ENCODE measurements at places on chromosomes 6 and 20. TPM values are rescaled to one million over a fixed set of nuclear protein-coding genes. Genes with fewer than 3 reads are reported as not detected.
A peak's percentile ranks its signal among the peaks of the same experiment; 100 is the strongest.

- no peak overlapping the region for H3K4me3 ChIP-seq
- DNase-seq: no peak
- no peaks in the 10 kb centered on the region for H3K36me3 ChIP-seq
- no peak overlapping the region for H3K27ac ChIP-seq
- no peaks in the 10 kb centered on the region for H3K4me1 ChIP-seq
These were observed 214.7 kb downstream of the PLCB1 start for GRCh38 chr20:8346700-8347270.

The RAB44 gene
- total RNA-seq: not detected

The SRSF3 gene
- total RNA-seq: 689 TPM

DNA sequence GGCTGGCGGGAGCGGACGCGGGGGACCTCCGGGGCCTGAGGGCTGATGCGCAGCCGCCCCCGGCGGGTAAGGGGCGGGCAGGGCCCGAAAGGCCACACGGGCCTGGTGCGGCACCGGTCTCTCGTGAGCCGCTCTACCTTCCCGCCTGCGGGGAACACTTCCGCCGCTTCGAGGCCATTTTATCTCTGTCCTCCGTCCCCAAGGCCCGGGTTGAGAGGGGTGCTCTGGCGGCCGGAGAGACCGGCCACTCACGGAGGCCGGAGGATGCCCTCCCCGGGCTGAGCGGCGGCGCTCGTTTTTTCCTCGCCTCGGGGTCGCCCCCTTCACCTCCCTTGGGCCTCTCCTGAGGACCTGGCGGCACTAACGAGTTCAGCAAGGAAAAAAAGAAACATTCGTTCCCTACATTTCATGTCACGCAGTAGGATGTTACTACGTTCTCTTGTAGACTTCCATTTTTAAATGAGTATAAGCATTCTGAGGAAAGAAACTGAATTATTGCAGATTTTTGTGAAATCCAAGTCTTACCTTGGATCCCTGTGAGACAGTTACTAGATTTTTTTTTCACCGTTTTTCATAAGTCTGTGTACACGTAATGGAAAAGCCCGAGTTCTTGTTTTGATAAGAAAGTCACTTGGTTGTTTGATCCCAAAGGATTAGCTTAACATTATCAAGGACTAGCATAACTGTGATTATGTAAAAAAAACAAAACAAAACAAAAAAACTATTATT lies 575 bp downstream of the WTAP start:
- no peak for DNase-seq
- H3K36me3 ChIP-seq: no peaks in the 10 kb centered on the region
- no peaks in the 10 kb centered on the region for H3K4me1 ChIP-seq
- H3K4me3 ChIP-seq: peak overlapping the region; percentile 98

GRCh38 chr6:134636186-134636799 lies 313.6 kb downstream of the ALDH8A1 start:
- DNase-seq: no peak
- H3K4me1 ChIP-seq: no peaks in the 10 kb centered on the region
- H3K27me3 ChIP-seq: no peaks in the 10 kb centered on the region
- no peak overlapping the region for H3K4me3 ChIP-seq
